ENCODE measurements at places on chromosomes 1 and 21.

DNA sequence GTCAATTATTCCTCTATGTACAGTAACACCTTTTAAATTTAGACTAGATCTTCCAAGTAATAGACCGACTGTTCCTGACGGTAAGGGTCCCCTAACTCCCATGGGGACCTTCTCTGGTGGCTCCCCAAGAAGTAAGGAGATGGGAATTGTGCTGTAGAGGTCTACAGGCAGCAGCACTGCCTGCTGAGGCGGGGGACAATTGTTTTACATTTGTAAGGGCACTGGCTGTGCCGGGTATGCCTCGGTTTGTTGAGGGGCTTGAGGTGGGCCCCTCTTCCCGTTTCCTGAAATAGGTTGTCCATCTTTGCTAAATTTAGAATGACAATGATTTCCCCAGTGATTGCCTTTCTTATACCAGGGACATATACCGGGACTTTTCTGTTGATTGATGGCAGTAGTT is 13.1 kb upstream of the L1TD1 start:
- no peak for DNase-seq

GRCh38 chr1:34500451-34500850 is 254.4 kb upstream of the GJB5 start:
- peak; percentile 3 for DNase-seq

DNA sequence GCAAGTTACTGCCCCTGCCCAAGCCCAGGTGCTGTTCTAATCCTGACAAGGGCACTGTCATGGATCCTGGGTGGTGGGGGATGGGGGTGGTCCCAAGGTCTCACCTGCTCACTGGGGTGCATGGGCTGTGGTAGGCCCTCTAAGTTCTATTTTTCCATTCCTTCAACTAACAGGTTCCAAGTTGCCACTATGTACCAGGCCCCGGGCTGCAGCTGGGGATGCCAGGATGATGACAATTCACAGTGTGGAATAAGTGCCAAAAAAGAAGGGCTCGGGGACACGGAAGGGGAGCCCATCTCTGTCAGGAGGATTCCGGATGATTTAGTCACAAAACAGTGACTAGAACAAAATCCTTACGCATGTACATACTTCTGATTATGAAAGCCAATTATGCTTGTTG is 76.0 kb downstream of the STUM start:
- no peak for DNase-seq

DNA sequence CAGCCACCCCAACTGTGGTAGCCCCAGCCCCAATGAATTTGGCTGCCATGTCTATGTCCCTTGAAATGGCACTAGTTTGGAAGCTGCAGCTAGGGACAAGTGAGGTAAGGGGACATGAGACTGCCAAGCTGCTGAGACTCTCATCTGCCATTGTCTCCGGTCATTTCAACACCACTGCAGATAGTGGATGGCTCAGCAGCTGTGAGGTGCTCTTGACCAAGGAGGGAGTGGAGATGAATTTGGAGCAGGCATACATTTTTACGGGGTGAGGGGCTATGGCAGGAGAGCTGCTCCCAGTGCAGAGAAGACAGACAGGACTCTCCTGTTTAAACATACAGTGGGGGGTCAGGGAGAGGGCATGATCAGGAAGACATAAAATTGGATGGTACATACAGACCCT is 315.5 kb upstream of the CAMK1G start:
- no peak for DNase-seq

DNA sequence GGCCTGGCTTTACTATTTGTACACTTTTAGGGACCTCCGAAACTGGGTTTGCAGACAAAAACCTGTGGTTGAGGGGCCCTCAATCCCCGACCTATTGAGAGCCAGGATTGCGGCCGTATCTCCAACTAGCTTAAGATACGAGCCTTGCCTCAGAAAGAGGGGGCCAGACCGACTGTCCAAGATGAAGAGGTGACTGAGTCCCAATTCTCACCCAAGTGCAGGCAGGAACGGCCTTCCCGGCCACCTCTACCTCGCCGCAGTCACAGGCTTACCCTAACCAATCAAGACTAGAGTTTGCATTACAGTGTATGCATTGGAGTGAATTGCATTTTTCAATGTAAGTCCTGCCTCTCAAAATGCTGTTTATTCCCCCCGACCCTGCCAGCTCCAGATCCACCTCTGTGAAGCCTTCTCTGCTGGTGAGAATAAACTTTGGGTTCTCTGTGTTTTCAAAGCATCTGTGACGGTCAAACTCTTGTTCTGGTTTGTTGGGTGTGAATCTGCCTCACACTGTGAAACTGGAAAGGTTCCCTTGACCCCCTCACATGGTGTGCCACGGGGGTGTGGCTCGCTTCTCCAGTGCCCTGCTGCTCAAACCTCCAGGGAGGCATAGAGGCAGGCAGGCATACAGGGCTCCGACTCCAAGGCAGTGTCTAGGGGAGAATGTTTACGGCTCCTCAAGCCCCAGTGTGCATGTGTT is 62.2 kb upstream of the WLS start:
- DNase-seq: no peak

GRCh38 chr1:149936992-149937705 is 470 bp upstream of the MTMR11 start:
- DNase-seq: no peak

- no peak for DNase-seq
These were observed 3.4 kb upstream of the TMEM222 start for GRCh38 chr1:27318596-27318995.

DNA sequence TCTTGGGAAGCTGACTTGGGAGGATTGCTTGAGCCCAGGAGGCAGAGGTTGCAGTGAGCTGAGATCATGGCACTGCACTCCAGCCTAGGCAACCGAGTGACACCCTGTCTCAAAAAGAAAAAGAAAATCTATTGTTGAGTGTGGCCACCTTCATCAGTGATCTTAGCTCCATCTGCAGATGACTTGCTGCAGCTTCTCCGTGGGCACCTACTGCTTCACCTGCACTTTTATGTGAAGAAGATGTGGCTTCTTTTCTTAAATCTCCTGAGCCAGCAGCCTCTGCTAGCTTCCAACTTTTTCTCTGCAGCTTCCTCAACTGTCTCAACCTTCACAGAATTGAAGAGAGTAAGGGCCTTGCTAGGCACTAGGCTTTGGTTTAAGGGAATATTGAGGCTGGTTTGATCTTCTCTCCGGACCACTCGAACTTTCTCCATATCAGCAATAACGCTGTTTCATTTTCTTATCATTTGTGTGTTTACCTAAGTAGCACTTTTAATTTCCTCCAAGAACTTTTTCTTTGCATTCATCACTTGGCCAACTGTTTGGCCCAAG is 28.0 kb downstream of the AGPAT3 start:
- DNase-seq: no peak

DNA sequence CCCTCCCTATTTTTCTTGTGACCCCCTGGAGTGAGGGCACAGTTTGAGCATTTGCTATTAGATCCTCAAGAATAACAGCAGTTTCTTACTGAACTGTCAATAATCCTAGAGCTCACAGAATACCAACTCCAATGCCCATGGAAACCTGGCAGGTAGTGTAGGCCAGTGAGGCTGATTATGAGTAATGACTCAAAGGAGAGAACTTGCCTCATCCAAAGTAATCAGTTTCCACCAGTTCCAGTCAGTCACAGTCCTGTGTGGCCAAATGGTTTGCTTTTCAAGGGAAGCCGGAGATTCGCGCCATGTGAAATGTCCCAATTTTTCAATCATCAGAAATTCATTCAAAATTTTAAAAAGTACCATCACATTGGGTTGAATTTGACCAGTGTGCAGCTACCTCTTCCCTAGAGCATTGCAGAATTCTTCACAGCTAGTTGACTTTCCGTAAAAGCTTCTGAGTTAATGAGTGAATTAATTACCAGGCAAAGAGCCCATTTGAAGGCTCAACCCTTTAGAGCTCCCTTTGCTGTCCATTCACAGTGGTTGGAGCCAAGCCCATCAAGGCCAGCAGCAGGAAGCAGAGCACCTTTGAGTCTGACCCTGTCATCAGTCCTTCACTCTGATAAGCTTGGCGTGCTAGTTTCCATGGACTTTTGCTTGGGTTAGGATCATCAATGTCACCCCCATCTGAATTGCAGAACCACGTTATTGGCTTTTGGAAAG is 170.3 kb downstream of the KAZN start:
- DNase-seq: no peak

DNA sequence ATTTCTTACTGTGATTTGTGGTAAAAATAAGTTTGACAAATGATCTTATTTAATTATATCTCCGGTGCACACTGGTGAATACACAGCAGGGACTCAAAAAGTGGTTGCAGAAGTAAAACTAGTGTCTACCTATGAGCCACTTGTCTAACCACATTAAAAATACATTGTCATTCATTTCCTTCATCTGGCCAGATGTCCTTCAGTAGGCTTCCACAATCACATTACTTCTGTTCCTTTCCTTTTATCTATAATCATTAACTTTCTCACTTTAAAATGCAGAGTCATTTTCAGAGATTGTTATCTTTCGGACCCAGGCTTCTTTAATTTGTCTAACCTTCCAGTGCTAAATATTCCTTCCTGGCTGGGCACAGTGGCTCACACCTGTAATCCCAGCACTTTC is 3.0 kb downstream of the RBBP5 start:
- no peak for DNase-seq

DNA sequence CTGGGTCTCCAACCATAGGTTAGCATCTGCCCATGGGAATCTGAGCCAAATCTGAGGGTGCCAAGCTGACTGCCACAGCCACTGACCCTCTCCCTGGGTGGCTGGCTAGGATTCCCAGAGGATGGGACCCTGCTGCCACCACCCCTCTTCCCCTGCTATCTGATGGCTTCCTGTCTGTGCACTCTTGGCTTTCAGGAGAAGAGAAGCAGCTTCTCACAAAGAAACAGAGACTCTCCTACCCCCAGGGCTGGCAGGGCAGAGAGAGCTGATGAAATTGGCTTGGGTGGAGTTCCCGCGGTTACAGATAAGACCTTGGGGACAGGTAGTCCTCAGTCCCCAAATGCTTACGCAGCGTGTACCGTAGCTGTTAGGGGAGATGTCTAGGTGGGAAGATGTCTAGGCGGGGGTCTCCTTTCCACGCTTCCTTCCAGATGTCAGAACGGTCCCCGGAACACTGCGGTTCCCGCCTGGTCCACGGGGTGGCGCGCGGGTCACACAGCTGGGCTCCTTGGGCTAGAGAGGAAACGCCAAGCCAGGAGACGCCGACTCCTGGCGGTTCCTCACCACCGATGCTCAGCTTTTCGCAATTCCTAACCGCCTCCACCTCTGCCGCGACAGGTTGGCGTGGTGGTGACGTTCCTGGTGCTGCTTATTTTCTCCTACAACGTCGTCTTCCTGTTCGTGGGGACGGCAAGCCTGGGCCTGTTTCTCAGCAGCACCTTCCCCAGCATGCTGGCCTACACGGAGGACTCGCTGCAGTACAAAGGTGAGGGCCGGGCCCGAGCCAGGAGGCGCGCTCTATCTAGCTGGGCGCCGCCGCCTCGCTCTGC is 40.1 kb downstream of the ELK4 start:
- peak; percentile 89 for DNase-seq

DNA sequence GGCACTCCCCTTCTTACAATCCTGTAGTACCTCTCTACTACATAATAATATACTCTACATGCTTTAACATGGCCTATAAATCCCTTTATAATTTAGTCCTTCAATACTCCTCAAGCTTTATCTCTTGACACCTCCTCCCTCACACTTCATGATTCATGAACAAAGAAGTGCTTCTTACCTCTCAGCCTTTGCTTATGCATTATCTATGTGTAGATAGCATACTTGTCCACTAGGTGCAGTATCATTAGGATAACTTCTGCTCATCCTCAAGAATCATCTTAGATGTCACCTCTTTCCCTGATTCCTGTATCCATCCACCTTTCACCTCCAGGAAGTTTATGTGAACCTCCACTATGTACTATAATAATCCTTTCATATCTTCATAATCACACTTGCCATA is 74.4 kb downstream of the COL24A1 start:
- DNase-seq: no peak

DNA sequence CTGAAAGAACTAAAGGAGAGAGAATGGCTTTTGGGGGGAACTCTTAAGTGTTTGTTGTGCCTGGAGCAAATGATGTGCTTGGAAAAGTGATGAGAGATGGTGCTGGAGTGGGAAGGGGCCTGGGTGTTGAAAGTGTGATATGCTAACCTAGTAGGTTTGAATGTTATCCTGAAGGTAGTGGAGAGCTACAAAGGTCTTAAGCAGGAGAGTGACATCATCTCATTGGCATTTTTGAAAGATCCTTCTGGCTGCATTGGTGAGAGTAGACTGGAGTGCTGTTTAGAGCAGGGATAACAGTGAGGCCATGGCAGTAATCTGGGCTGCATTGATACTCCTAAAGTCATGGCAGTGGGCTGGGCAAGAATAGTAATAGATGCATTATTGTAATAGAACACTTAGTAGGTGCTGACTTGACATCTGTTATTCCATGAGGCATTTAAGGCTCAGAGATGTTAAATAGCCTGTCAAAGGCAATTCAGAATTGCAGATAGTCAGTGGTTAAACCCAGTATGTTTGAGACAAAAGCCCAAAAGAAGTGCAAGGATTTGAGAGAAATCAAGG is 44.5 kb downstream of the MDM4 start:
- DNase-seq: no peak

DNA sequence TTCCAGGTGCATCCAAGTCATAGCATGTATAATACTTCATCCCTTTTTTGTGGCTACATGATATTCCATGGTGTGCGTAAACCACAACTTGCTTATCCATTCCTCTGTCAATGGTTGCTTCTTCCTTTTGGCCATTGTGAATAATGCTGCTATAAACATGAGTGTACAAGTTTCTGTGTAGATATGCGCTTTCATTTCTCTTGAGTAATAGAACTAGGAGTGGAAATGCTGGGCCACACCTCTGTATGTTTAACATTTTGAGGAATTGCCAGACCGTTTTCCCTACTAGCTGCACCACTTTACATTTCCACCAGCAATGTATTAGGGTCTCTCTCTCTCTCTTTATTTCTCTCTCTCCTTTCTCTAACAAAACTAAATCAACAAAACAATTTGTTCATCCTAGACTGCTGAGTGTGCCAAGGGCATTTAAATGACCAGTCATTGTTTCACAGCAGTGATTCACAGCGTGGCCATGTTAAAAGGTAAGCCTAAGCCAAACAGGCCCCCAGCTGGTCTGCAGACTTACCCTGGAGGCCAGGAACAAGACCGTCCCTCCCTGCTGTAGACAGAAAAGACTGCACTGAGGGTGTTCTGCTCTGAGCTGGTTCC is 53.2 kb upstream of the LYST start:
- DNase-seq: no peak

DNA sequence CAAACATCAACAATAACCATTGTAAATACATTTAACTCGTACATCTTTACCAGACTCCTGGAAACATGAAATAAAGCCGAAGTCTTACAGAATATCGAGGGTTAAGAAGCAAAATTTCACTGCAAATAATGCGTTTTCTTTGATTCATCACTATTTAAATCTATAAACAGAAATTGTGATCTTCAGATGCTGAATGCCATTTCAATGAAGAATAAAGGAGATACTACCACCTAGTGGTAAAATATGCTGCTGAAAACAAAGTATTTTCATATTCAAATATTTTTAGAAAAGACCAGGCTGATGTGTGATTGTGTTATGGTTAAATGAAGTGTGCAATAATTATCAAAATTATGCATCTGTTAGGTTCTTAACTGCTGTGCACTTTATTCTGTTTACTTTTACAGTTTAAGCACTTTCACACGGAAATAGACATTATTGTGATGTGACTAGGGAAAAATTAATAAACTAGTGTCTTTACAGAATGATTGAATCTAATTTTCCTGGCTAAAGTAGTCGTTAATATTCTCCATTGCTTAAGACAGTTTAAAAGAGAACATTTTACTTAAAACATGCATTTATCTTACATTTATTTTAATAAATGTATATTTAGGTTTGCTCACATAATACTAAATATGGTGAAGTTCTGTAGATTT is 1093.1 kb downstream of the MRPL39 start:
- no peak for DNase-seq

- DNase-seq: peak; percentile 57
These were observed 58.4 kb upstream of the COL6A1 start for GRCh38 chr21:45923146-45923545.
